ENCODE measurements at places on chromosomes 12 and 14. TPM values are rescaled to one million over a fixed set of nuclear protein-coding genes. Genes with fewer than 3 reads are reported as not detected.

The SLCO1B1 gene
- total RNA-seq, result not detected

The OR4E2 gene
- not detected for total RNA-seq

The ELK3 gene
- 14.5 TPM for total RNA-seq

The RERGL gene
- not detected for total RNA-seq

The WNT1 gene
- total RNA-seq, result not detected

The COQ10A gene
- total RNA-seq, result 4.7 TPM

The KLHL28 gene
- 7.7 TPM for total RNA-seq

The EIF2S1 gene
- total RNA-seq, result 360 TPM
